Left hindlimb (tissue), 1 donor: ENCODE measurements at places on chromosomes 2 and 18.

DNA sequence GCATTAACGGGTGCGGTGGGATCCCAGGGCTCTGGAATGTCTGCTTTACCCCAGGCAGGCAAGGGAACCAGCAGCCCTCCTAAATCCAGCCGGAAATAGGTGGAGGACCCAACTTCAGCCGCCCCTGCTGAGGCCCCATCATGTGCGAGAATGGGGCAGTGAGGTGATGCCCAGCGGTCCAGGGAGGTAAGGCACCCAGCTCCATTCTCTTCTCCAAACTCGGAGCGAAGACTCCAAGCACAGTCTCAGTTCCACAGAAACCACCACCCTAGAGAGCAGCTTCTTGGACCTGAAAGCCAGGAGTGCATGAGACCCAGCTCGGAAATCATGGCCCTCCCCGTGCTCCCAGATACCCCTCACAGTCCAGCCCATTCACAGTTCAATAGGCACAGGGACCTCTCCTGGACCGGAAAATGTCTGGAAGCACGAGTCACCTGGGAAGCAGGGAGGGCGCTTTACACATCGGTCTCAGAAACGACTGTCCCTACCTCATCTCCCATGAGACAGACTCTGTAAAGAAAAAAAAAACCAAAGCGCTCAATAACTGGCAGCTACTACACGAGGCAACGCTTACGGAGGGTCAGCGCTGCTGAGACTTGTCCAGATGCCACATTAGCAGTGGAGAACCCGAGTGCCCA is 2.0 kb downstream of the SDC1 start:
- DNase-seq: peak; percentile 27

DNA sequence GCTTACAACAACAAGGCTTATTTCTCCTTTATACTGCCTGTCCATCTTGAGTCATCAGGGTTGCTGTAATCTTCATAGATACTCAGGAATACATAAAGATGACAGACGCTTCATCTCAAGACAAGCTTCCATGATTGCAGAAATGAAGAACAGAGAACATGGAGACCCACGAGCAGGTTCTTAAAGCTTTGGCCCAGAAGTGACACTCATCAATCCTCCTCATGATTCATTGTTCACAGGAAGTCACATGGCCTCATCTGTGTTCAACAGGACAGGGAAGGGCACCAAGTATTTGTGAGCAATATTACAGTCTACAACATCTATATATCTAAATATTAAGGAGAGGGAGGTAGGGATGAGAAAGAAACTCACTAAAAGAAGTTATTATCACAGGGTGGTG is 36.5 kb upstream of the PGAP1 start:
- no peak for DNase-seq

DNA sequence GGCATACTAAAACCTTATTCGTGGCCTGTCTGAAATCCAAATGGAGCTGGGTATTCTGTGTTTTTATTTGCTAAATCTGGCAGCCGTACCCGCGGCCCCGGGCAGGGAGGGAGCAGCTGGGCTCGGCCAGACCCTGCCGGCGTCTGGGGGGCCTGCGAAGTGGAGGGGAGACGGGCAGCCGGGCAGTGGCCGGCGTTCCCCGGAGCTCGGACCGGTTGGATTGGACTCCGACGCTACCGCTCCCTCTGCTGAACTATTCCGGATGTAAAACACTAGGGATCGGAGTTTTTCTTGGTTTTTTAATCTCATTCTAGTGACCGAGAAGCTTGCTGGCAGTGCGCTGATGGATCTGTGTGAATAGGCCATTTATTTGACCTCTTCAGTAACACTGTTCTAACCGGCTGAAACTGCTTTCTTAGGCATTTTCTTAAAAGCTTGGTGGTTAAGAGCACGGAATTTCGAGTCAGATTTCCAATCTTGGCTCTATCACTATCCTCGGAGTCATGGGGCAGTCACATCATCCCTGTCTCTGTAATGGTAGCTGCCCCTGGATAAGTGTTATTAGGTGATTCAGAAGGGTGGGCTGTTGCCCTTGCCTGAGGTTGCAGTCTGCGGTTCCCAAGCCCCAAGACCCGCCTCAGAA is 694 bp downstream of the UNC50 start:
- no peak for DNase-seq

DNA sequence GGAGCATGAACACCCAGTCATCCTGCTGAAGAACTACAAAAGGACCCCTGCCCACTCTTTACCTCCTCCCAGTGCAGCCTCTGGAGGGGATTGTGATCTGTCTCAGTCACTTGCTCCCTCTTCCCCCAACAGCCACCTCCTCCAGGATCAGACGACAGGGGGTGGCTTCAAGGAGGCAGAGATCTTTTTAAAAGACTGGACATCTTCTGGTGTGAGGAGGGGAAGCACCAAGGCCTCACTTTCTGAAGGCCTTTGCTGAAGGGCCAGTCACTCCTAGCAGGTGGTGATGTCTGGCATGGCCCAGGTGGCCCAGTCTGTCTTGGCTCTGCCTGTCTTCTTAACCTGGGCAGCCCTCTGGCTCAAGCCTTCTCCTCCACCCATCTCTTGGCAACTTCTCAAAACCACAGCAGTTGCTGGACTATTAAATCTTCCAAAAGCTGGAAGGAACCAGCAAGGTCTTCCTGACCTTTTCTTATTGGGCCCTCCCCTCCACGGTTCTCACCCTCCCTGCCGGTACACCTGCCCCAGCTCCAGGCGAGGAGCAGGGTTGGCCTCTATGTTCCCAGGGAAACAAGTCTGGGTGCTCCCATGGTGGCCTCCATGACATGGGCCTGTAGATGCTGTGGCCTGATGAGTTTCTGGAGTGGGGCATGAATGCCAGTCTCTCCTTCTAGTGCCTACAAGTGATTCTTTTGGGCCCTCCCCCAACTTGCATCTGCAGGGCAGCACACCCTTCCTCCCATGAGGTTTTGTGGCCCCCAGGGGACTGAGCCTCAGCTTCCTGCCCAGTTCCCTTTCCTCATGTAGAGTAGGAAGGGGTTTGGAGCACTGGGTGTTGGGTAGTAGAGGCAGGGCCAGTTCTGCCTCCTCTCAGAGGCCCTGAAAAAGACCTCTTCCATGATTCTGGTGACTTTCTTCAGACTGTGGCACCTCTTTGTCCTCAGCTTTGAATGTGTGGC is 5.0 kb upstream of the ATP6V1B1 start:
- DNase-seq: no peak

- no peak for DNase-seq
Observed at GRCh38 chr2:75928093-75928492, 217.4 kb upstream of the GCFC2 start.

- DNase-seq: no peak
Observed at GRCh38 chr2:112841295-112842044, 4.9 kb upstream of the IL1B start.

DNA sequence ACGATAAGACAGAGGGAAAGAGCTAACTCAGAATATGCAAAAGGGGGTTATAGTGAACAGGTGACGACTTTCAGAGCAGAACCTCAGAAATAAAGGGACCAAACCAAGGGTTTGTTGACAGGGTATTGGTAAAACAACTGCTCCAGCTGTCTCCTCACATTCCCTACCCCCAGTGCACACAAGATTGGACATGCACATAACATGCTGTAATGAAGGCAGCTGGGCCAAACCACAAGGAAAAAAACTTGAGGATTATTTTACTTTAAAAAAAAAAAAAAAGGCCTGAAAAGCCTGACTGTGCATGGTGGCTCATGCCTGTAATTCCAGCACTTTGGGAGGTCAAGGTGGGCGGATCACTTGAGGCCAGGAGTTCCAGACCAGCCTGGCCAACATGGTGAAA is 3.5 kb downstream of the RBM43 start:
- no peak for DNase-seq

GRCh38 chr18:36572135-36572856 is 256.5 kb downstream of the TPGS2 start:
- DNase-seq: peak; percentile 45

GRCh38 chr2:182080493-182080892 is 94.8 kb downstream of the PPP1R1C start:
- DNase-seq: no peak

GRCh38 chr2:100425573-100426383 is 8.3 kb upstream of the CHST10 start:
- DNase-seq: no peak

DNA sequence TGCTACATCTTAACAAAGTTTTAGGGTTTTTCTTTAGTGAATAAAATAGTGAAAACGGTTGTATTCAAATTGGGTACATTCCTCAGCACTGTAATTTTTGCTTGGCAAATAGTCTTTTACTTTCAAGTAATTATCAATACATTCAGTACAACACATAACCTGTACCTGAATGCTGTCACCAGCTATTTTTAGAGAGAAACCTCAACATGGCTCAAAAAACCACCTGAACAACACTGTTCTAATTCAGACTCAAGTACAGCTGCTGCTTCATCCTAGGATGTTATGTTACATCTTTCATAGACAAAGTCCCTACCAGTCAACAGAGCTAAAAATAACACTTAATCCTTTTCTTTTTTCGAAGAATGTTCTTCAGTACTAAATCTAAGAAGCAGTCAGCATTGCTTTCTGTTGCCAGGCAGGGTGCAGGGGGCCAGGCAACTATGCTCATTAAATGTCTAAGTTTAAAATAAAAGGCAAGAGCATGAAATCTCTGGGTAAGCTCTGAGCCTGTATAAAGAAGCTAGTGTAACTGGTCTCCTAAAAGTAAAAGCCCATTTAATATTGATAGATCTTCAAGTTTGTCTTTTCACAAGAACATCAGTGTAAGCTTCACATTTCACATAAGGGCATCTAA is 20.5 kb downstream of the PDIA6 start:
- DNase-seq: no peak

DNA sequence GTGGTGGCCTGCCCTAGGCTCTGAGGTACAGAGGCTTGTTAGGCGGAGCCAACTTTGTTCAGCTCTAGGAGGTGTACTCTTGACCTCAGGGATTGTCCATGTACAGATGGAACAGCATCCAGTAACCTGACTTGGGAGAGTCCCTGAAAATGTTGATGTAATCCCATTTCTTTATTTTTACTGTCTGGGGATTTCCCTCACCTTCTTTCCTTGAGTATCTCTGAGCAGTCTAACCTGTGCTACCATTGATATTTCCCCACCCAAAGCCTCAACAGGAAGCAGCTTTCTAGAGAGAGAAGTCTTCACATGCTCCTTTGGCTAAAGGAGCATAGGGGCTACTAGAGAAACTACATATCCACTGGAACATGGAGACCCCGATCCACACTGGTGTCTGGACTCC is 10.4 kb downstream of the IL36A start:
- DNase-seq: no peak
